ENCODE measurements at places on chromosomes 1 and 21. TPM values are rescaled to one million over a fixed set of nuclear protein-coding genes. Genes with fewer than 3 reads are reported as not detected.
A peak's percentile ranks its signal among the peaks of the same experiment; 100 is the strongest.

The C8A gene
- total RNA-seq: not detected

DNA sequence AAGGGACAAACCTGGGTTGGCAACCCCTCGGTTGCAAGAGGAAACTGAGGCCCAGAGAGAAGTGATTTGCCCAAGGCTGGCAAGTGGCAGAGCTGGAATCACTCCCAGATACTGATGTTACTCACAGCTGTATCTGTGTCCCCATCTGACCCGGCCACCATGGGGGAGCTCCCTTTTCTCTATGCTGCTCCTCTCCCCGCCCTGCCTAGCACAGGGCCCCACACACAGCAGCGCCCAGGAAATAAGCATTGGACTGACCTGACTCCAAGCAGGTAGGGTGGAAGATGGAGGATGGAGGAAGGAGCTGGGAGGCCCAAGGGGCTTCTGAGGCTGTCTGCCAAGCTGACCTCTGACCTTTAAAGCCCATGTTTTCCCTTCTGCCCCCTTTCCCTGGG lies 3.0 kb upstream of the FBLIM1 start:
- DNase-seq: no peak

- DNase-seq: no peak
Observed at GRCh38 chr1:1596493-1597274, 3.3 kb downstream of the FNDC10 start.

DNA sequence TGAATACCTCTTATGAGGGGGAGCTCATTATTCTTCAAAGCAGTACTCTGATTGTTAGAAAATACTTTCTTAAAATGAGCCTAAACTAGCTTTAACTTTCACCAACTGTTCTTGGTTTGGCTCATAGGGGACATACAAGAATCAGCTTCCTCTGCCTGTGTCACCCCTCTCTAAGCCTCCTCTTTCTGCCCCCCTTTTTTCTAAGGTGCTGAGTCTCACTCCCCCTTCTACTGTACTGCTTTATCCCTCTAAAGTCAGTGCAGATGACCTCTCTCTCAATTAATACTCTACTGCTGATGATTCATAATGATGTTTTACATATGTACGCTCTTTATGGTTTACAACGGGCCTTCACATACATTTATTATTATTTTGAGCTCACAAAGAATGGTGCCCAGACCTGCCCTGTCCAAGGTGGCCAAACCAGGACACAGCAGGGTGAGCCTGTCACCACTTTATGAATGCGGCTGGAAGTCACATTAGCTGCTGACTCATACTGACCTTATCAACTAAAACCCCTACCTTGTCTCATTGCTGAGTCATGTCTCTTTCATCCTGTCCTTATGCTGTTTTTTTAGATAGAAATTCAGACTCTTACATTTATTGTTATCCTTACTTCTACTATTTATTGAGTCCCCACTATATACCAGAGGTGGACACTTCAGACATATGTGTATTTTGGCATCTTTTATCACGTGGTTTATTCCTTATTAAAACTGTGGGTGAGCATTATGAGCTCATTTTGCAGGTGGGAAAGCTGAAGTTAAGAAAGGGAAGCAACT lies 126.9 kb downstream of the RNF220 start:
- DNase-seq: peak; percentile 91

- no peak for DNase-seq
Observed at GRCh38 chr1:147786536-147786935, 26.1 kb upstream of the GJA5 start.

Data from PC-9 (cell line).